WTC11 (cell line): ENCODE measurements at places on chromosomes 3 and 15. TPM values are rescaled to one million over a fixed set of nuclear protein-coding genes. Genes with fewer than 3 reads are reported as not detected.
A peak's percentile ranks its signal among the peaks of the same experiment; 100 is the strongest.

DNA sequence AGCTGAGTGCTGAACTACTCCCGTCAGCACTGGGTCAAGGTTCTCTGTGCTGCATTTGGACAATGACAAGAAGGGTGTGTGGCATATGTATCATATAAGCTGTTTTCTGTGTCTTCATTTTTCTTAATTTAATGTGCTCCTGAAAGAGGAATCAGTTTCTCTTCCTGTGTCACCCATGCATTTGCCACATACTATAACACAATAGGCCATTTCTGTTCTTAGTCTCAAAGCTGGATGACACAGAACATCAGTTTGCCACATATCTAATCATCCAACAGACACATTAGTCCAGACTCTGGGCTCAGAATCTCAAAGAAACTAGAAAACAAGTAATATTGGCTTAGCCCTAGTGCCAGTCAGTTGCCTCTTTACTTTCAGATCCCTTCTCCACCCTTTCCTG lies 34.1 kb downstream of the CEP19 start:
- DNase-seq, result no peak
- H3K27ac ChIP-seq, result no peak overlapping the region; the same call in 1 of the 2 replicates
- no peak overlapping the region for H3K4me3 ChIP-seq
- H3K4me1 ChIP-seq, result peaks cover 2% of the 10 kb centered on the region
- no peaks in the 10 kb centered on the region for H3K27me3 ChIP-seq
- H3K36me3 ChIP-seq, result peaks cover 9% of the 10 kb centered on the region

DNA sequence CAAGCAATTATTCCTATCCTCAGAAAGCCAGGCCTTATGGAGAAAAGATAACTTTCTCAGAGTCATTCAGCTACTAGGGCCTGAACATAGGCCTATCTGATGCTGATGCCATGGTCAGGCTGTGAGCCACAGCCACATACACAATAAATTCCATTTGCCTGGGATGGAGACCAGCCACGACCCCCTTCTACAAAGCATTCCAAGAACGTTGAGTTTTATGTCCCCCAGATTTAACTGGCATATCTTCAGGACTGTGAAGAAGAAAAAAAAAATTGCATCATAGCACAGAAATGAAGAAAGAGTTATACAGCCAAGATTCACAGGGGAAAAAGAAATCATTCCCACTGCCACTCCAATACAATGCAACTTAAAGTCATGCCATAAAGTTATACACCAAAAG lies 100.0 kb downstream of the THBS1 start:
- H3K27me3 ChIP-seq, result no peaks in the 10 kb centered on the region
- H3K36me3 ChIP-seq, result no peaks in the 10 kb centered on the region
- no peak overlapping the region for H3K27ac ChIP-seq
- no peaks in the 10 kb centered on the region for H3K4me1 ChIP-seq
- no peak for DNase-seq

- no peaks in the 10 kb centered on the region for H3K36me3 ChIP-seq
- no peak overlapping the region for H3K27ac ChIP-seq
- H3K27me3 ChIP-seq, result peaks cover 40% of the 10 kb centered on the region
- DNase-seq, result no peak
- H3K4me1 ChIP-seq, result peaks cover 36% of the 10 kb centered on the region
Measured at GRCh38 chr3:23071758-23072157, 131.4 kb upstream of the UBE2E2 start.

DNA sequence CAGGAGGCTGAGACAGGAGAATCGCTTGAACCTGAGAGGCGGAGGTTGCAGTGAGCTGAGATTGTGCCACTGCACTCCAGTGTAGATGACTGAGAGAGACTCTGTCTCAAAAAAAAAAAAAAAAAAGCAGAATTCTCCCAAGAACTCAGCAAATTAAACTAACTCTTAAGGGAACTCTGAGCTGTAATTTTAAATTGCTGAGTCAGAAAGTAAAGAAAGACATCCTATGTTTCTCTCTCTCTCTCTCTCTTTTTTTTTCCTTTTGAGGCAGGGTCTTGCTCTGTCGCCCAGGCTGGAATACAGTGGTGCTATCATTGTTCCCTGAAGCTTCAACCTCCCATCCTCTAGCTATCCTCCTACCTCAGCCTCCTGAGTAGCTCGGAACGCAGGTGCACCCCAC lies 20.0 kb upstream of the PHC3 start:
- no peaks in the 10 kb centered on the region; the same call in 1 of the 2 replicates for H3K27me3 ChIP-seq
- H3K27ac ChIP-seq, result no peak overlapping the region
- H3K36me3 ChIP-seq, result no peaks in the 10 kb centered on the region
- H3K4me1 ChIP-seq, result peaks cover 15% of the 10 kb centered on the region
- no peak for DNase-seq

GRCh38 chr15:29528276-29528675 lies 258.7 kb upstream of the NSMCE3 start:
- H3K27me3 ChIP-seq, result no peaks in the 10 kb centered on the region
- H3K36me3 ChIP-seq, result no peaks in the 10 kb centered on the region
- DNase-seq, result no peak
- peaks cover 25% of the 10 kb centered on the region for H3K4me1 ChIP-seq
- no peak overlapping the region for H3K27ac ChIP-seq

DNA sequence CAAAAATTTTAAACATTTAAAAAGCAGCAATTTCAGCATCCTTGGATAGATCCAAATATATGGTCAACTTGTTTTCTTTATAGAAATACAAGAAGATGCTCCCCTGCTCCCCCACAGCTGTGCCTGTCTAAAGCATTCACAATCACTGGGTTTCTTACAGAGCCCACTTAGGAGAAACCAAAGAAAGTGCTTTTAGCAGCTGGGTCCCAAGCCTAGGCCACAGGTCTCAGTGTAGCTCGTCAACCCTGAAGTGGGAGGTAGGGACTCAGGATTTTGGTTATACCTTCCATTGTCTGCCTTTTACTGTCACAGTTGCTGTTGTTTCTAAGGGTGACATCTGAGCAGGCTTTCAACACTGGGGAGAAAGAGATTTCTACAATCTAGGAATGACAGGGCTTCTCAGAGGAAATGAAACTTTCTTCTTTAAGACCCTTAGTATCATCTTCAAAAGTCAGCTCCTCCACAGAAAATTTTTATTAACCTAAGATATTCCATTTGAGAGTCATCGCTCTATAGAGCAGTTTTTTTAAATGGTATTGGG lies 199.3 kb upstream of the CMC1 start:
- DNase-seq, result no peak
- H3K27me3 ChIP-seq, result peaks cover under 1% of the 10 kb centered on the region; the same call in 1 of the 2 replicates
- peaks cover 29% of the 10 kb centered on the region for H3K4me1 ChIP-seq

GRCh38 chr15:40344217-40344616 lies 3.5 kb upstream of the CCDC9B start:
- H3K36me3 ChIP-seq, result no peaks in the 10 kb centered on the region
- no peak for DNase-seq
- no peak overlapping the region for H3K27ac ChIP-seq
- H3K4me1 ChIP-seq, result peaks cover 17% of the 10 kb centered on the region

DNA sequence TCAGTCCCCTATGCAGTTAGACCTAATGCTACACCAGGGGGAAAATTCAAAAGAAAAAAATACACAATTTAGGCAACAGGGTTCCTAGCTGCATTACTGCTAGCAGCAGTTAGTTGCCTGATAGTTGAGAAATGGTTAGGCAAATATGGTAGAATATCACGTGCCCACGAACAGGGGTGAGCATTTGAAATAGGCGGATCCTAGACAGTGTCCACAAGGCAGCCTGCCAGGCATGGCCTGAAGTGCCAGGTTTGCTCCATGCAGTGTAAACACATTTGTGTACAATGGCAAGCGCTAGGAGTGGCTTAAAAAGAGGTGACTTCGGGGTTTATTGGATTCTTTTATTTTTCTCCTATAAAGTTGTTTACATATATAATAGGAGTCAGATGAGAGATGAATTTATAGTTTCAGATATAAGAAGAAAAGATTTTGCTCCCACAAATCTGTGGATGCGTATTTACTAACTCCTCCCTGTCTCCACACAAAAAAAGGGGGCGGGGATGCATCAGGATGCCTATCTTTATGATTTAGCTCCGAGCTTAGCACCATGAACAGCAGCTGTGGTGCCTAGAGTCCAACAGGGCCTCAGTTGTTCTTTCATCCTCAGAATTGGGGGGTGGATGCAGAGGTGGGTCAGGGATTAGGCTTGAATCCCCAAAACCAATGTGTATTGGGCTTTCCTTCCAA lies 3.9 kb upstream of the TGM4 start:
- peaks cover 8% of the 10 kb centered on the region; the same call in 1 of the 2 replicates for H3K36me3 ChIP-seq
- no peak overlapping the region for H3K4me3 ChIP-seq
- no peak overlapping the region for H3K27ac ChIP-seq
- no peaks in the 10 kb centered on the region for H3K27me3 ChIP-seq
- no peak for DNase-seq
- peaks cover 4% of the 10 kb centered on the region; the same call in 1 of the 2 replicates for H3K4me1 ChIP-seq

GRCh38 chr3:194906229-194906629 lies 220.5 kb downstream of the FAM43A start:
- H3K4me1 ChIP-seq, result no peaks in the 10 kb centered on the region
- H3K36me3 ChIP-seq, result peaks cover 13% of the 10 kb centered on the region
- no peak overlapping the region for H3K27ac ChIP-seq
- DNase-seq, result no peak
- no peak overlapping the region for H3K4me3 ChIP-seq
- peaks cover 3% of the 10 kb centered on the region; the same call in 1 of the 2 replicates for H3K27me3 ChIP-seq

GRCh38 chr3:69099576-69099975 lies 14.8 kb downstream of the ARL6IP5 start:
- H3K4me1 ChIP-seq, result peaks cover 17% of the 10 kb centered on the region
- no peak overlapping the region for H3K27ac ChIP-seq
- no peaks in the 10 kb centered on the region for H3K27me3 ChIP-seq
- DNase-seq, result no peak
- H3K36me3 ChIP-seq, result peaks cover 11% of the 10 kb centered on the region
- H3K4me3 ChIP-seq, result no peak overlapping the region

- DNase-seq, result no peak
- H3K36me3 ChIP-seq, result no peaks in the 10 kb centered on the region
- no peaks in the 10 kb centered on the region for H3K4me1 ChIP-seq
- H3K4me3 ChIP-seq, result no peak overlapping the region
- H3K27ac ChIP-seq, result no peak overlapping the region
Measured at GRCh38 chr15:79078763-79079410, 11.7 kb downstream of the RASGRF1 start.

GRCh38 chr15:66170042-66170441 lies 83.5 kb downstream of the MEGF11 start:
- H3K4me3 ChIP-seq, result no peak overlapping the region
- H3K27ac ChIP-seq, result no peak overlapping the region
- no peaks in the 10 kb centered on the region for H3K36me3 ChIP-seq
- no peak for DNase-seq
- H3K4me1 ChIP-seq, result peaks cover 30% of the 10 kb centered on the region

DNA sequence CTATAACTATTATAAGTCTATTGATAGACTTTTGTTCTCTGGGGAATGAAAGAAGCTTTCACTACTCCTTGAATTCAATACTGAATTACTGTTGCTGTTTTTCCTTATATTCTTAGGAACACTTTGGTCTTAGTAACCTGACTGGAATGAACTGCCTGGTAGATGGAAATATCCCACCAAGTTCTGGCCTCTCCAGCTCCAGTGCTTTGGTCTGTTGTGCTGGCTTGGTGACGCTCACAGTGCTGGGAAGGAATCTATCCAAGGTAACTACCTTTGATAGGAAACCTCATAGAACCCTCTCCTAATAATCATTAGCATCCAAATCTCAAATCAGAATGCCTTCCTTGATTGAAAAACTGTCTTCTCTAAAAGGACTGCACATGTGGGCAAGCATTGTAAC lies 69.1 kb downstream of the GALK2 start:
- no peaks in the 10 kb centered on the region for H3K27me3 ChIP-seq
- peaks cover 24% of the 10 kb centered on the region for H3K4me1 ChIP-seq
- no peak overlapping the region for H3K4me3 ChIP-seq
- no peak for DNase-seq

DNA sequence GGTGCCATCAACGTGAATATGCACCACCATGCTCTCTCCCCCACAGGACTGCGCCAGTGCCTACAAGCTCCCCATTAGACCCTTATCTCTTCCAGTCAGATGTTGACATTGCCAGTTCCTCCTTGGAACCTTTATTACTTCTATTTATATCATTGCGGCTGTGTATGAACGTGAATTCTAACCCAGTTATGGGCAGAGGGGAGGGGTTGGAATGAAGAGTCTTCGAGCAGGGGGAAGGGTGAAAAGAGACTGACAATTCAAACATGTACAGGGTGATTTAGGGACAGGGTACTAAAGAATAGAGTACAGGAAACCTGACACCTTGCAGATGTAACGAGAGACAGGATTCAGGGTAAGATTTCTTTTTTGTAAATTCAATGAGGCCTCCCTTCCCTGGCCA lies 41.8 kb upstream of the ST6GAL1 start:
- no peak for DNase-seq
- H3K36me3 ChIP-seq, result 0 out of 2 replicates have a peak, but pooled peaks cover 5% of the 10 kb centered on the region
- peak overlapping the region; percentile 50; the same call in 1 of the 2 replicates for H3K27ac ChIP-seq
- peak overlapping the region; percentile 31 for H3K4me3 ChIP-seq
- peaks cover 41% of the 10 kb centered on the region for H3K4me1 ChIP-seq
- peaks cover 2% of the 10 kb centered on the region for H3K27me3 ChIP-seq

GRCh38 chr15:20340331-20340811 lies 201.2 kb downstream of the GOLGA6L6 start:
- peak; percentile 33 for DNase-seq
- peaks cover 5% of the 10 kb centered on the region for H3K27me3 ChIP-seq
- no peaks in the 10 kb centered on the region for H3K4me1 ChIP-seq
- peaks cover 15% of the 10 kb centered on the region for H3K36me3 ChIP-seq
- no peak overlapping the region for H3K27ac ChIP-seq

DNA sequence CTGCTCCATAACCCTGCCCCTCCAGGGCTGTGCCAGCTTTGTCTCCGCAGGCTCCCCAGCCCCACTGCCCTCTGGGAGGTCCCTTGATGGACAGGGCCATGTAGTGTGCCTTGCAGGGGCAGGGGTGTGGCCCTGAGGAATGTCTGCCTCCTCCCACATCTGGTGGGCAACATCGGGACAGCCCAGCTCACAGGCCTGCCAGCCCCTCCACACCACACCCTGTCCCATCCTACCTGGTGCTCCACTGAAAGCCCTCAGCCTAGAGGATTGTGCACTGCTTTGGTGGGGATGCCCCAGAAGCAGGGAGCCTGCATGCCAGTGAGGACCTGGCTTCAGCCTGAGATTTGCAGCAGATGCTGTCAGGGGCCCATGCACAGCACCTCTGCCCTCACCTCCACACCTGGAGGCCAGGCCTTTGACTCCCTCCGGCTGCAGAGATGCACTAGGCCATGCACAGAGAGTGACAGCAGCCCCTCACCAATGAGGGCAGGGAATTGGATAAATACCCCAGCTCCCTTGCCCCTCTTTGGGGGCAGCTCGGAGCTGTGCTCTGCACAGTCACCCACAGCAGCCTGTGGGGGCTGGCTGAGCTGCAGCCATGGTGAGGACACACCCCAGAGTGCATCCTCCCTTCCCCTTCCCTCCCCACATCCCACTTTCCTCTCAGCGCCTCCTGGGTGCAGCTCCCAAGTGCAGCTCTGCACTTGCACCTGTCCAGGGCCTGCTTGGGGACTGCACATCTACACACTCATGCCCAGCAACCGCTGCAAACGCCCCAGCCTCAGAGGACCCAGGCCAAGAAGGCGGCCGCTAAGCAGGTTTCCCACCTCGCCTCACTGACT lies 2.7 kb downstream of the C3orf22 start:
- H3K27ac ChIP-seq, result no peak overlapping the region
- H3K4me3 ChIP-seq, result no peak overlapping the region
- no peaks in the 10 kb centered on the region; the same call in 1 of the 2 replicates for H3K27me3 ChIP-seq
- DNase-seq, result no peak

GRCh38 chr15:68638953-68639515 lies 60.2 kb downstream of the CORO2B start:
- H3K27ac ChIP-seq, result no peak overlapping the region
- H3K36me3 ChIP-seq, result no peaks in the 10 kb centered on the region
- no peaks in the 10 kb centered on the region for H3K27me3 ChIP-seq
- DNase-seq, result no peak

SLC6A1 gene
- total RNA-seq, result 0.50 to 0.72 TPM (median 0.50 TPM) in 3 replicates

FOXB1 gene
- 10.8 to 15.0 TPM (median 13.7 TPM) in 3 replicates for total RNA-seq

NTRK3 gene
- 8.2 to 12.3 TPM (median 10.3 TPM) in 3 replicates for total RNA-seq

TM6SF1 gene
- total RNA-seq, result 0.48 to 0.79 TPM (median 0.60 TPM) in 3 replicates

EHHADH gene
- 4.2 to 4.9 TPM (median 4.3 TPM) in 3 replicates for total RNA-seq

FETUB gene
- total RNA-seq, result not detected in 3 replicates

DPPA2 gene
- 14.9 to 15.8 TPM (median 15.0 TPM) in 3 replicates for total RNA-seq

IL5RA gene
- not detected in 3 replicates for total RNA-seq

TXNRD3 gene
- 6.8 to 7.0 TPM (median 6.9 TPM) in 3 replicates for total RNA-seq

CHRNA3 gene
- 2.2 to 4.4 TPM (median 3.2 TPM) in 3 replicates for total RNA-seq
